ENCODE measurements at places on chromosomes 11 and 22. TPM values are rescaled to one million over a fixed set of nuclear protein-coding genes. Genes with fewer than 3 reads are reported as not detected.

The NAV2 gene
- 19.8 TPM for total RNA-seq

The EHF gene
- 0.61 TPM for total RNA-seq

The GAB4 gene
- not detected for total RNA-seq

The CBLIF gene
- not detected for total RNA-seq

The OR52N4 gene
- total RNA-seq = not detected

The CBX7 gene
- 0.79 TPM for total RNA-seq

The BRSK2 gene
- 7.7 TPM for total RNA-seq

The MS4A6E gene
- not detected for total RNA-seq

The SAA2 gene
- not detected for total RNA-seq

The CYB5R2 gene
- total RNA-seq = 5.2 TPM

The BAIAP2L2 gene
- total RNA-seq = 4.4 TPM

The BACE1-AS gene
- total RNA-seq = 1.8 TPM

The POU2AF1 gene
- not detected for total RNA-seq

The NXPE4 gene
- total RNA-seq = not detected

The LUZP2 gene
- not detected for total RNA-seq

The MRGPRX1 gene
- total RNA-seq = not detected

The CCDC90B gene
- total RNA-seq = 56.0 TPM

The MUC6 gene
- total RNA-seq = not detected

The PATE4 gene
- total RNA-seq = not detected

The FOLH1 gene
- total RNA-seq = not detected

The PTPRCAP gene
- total RNA-seq = 0.34 TPM

The KDM4E gene
- total RNA-seq = not detected

Measured in A549 treated with CpdA at 1 μM for 4 hours (cell line).